ENCODE measurements at places on chromosomes 11 and 22.
A peak's percentile ranks its signal among the peaks of the same experiment; 100 is the strongest.

DNA sequence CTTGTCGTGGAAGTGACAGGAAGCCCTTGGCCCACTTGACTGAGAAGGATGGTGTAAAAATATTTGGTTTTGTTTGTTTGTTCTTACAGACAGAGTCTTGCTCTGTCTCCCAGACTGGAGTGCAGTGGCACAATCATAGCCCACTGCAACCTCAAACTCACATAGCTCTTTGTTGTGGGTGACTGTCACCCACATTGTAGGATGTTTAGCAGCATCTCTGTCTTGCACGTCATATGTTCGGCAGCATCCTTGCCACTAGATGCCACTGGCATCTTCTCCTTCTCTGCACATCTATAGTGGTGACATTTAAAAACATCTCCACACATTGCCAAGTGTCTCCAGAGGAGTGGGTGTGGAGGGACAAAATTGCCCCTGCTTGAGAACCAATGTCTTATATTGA is 56.8 kb downstream of the PRR5L start:
- no peak for DNase-seq

DNA sequence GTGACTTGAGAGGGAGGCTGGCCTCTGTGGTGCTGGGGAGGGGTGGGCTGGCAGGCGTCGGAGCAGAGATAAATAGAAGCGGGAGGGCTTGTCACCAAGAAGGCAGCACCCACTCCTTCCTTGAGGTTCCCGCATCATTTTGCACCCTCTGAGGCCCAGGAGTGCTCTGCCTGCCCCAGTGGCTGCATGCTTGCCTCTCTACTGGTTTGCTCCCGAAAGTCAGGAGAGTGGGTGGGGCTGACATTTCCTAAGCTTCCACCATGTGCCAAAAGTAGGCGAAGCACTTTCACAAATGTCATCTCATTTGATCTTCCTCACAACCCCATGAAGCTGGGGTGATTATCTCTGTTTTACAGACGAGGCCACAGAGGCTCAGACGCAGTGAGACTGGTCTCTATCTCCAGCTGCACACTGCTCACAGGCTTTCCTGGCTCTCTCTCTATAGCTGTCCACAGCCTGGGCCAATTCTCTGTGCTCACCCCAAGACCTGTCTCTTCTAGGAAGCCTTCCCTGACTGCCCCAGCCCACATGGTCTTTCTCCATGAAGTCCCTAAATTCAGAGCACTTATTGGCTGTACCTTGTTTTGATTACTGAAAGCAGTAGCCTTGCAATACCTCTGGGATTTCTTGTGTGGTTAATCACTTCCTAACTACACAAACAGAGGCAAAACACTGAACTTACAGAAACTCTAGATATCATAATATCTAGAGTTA is 2.6 kb upstream of the UCP3 start:
- DNase-seq, result no peak

DNA sequence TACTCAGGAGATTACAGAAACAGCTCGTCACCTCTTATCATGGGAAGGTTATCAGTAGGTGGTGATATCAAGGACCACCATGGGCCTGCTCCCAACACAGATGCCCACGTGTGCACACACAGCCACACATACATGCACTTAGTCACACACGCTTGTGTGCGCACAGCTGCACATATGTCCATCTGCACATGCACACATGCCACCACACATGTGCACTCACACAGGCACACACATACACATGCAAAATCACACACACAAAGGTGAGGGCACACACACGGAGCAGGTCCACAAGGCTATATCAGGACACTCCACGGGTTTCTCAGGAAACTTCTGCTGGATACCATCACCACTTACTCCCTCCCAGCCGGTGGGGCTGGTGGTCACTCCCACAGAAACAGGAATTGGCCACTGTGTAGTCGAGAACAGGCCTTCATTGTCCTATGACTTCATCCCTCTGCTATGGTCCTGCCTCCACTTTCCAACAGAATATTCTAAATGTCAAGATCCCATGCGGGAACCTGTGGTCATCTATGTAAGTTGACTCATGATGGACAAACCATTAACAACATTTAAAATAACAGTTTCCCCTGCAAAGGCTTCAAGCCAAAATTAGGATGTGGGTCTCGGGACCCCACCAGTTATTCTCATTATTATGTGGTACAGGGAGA is 2.2 kb downstream of the C11orf24 start:
- no peak for DNase-seq

GRCh38 chr11:60700689-60701468 is 1.5 kb downstream of the MS4A8 start:
- peak; percentile 10 for DNase-seq

All from inflammatory macrophage treated with lipopolysaccharide for 1 hour (primary cell).